ENCODE measurements at places on chromosomes 6 and 20.

- no peak for DNase-seq
Observed at GRCh38 chr20:51533291-51534172, 9.0 kb downstream of the NFATC2 start.

DNA sequence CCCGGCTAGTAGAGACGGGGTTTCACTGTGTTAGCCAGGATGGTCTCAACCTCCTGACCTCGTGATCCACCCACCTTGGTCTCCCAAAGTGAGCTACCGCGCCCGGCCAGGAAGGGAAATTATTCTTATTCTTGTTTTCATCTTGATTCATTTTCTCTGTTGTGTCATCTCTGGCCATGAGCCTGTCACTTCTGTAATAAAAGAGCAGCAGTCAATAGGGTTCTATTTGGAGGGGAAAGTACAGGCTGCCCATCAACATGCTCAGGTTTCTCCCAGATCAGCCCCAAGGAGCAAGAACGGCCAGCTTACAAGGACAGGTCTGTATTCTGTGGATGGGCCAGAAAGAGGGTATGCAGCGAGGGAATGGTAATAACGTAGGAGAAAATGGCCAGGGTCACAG is 345.0 kb downstream of the PREX1 start:
- no peak for DNase-seq

DNA sequence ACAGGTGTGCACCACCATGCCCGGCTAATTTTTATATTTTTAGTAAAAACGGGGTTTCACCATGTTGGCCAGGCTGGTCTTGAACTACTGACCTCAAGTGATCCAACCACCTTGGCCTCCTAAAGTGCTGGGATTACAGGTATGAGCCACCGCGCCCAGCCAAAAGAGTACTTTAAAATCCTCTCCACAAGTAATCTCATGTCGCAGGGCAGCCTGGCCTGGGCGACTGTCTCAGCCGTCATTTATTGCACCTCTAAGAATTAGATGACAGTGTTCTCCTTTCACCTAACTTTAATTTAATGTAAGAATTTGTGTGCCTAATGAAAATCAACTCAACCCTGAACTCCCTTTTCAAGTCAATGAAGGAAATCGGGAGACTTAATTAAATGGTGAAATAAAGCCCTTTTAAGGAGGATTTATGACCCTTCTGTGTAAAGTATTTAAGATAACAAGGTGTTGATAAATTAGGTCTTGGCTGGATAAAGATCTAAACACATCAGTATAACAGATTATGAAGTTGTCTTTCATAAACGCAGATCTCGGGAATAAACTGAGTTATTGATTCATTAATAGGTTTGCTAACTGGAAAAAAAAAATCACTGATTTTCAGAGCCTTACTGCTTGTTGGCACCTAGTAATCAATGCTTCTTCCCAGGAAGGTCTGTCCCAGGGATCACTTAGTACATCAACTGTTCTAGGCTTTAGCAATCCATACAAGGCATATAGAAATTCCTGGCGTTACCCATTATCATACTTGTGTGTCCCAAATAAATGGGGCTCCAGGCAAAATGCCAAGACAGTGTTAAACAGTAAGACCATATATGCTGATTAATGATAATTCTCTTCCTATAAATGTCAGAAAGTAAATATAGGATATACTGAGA is 209.3 kb downstream of the GMDS start:
- no peak for DNase-seq

- DNase-seq = no peak
Observed at GRCh38 chr6:127481628-127482027, 22.4 kb upstream of the KIAA0408 start.

DNA sequence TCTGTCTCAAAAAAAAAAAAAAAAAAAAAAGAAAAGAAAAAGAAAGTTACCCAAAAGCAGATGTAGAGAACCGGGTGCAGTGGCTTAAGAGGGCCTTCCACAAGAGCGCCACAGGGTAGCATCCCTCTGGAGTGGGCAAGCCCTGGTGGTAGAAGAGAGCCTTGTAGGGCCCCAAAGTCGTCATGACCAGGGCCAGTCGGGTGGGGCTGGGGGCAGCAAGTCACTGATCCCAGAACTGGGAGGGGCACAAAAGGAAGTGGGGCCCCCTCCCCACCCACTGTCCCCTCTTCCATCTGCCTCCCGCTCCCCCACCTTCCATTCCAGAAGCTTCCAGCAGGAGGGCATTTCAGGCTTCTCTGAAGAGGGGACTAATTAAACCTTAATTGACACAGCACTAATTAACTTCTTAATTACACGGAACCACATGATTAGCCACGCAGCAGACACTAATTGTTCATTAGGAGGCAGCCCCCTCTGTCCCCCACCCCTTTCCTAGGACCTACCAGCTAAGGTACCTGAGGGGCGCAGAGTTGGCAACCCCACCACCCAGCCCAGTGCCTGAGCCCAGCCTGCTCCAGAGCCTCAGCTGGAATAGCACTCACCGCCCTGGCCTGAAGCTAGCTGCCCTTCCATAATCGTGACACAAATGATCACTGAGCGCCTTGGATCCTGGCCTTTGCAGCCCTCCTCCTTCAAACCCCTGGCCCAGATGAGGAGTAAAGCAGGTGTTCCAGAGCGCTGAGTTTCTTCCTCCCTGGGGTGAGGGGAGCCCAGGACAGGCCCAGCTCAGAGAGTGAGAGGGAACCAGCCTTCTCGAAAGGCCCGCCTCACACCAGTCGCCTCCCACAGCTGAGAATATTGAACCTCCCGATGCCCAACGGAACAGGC is 34.8 kb downstream of the MDFI start:
- no peak for DNase-seq

DNA sequence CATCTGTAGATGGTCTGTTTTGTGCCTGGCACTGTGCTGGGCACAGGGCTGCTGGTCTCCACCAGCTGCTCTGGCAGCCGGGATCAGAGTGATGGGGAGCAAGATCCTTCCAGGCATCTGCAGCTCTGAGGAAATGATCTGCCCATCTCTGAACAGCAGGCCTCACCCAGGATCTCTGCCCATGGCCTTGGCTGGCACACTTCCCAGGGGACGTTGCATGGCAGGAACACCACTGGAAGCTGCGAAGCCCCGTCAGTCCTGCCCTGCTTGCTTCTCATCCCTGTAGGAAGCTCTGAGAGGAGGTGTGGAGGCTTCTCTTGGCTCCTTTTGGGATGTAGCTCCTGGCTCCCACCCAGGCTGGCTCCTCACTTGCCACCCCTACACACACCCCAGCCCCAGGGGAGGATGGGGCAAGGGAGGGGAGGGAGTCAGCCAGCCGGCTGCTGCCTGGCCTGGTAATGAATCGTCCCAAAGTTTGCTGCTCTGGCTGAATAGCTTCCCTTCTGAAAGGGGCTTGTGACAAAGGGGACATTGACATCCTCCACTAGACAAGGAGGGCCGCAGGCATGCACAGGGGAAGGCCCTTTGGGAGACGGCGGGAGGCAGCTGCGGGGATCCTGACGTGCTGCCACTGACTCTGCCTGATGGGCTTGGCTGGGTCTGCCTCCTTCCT is 108.9 kb downstream of the VEGFA start:
- peak; percentile 71 for DNase-seq

- DNase-seq = no peak
Observed at GRCh38 chr6:47383360-47383759, 73.7 kb upstream of the TNFRSF21 start.

DNA sequence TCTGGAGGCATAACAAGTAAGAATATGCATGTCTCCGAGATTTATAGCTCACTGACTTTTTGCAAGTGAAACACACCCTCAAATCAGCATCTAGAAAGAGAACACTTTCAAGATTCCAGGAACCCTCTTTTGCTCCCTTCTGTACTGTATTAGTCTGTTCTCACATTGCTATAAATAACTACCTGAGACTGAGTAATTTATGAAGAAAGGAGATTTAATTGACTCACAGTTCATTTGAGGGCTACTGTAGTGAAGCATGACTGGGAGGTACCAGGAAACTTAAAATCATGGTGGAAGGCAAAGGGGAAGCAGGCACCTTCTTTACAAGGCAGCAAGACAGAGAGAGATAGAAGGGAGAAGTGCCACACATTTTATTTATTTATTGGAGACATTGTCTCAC is 269.9 kb downstream of the UTRN start:
- DNase-seq = no peak
